ENCODE measurements at places on chromosomes 3 and 15. TPM values are rescaled to one million over a fixed set of nuclear protein-coding genes. Genes with fewer than 3 reads are reported as not detected.
A peak's percentile ranks its signal among the peaks of the same experiment; 100 is the strongest.

The SLC6A1 gene
- not detected for polyA plus RNA-seq

The B3GNT5 gene
- polyA plus RNA-seq: 42.7 TPM

The IQCF6 gene
- polyA plus RNA-seq: not detected

The TM4SF18 gene
- 1.1 TPM for polyA plus RNA-seq

The CPB1 gene
- polyA plus RNA-seq: 0.63 TPM

The NDUFB5 gene
- polyA plus RNA-seq: 168 TPM

The BHLHE40 gene
- polyA plus RNA-seq: 10.8 TPM

DNA sequence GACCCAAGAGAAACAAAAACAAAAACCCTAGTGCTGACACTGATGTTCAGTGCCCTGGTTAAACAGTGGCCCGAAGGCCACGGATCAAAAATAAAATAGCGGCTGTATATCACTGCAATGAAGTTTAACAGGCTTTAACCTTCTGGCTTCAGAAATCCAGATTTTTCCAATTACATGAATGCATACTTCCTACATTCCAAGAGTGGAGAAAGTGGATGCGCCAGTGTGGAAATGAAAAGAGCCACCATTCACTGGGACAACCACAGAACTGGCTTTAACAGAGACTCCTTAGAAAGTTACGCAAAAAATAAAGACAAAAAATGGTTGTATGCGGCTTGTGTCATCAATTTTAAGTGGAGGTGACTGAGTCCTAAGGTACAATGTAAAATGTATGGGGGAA, 522.2 kb downstream of the FHIT start:
- H3K27ac ChIP-seq: no peak overlapping the region
- no peaks in the 10 kb centered on the region for H3K4me1 ChIP-seq
- H3K36me3 ChIP-seq: no peaks in the 10 kb centered on the region
- H3K4me3 ChIP-seq: no peak overlapping the region

GRCh38 chr15:58748852-58749531, 515 bp downstream of the ADAM10 start:
- DNase-seq: peak; percentile 82
- peak overlapping the region; percentile 97 for H3K4me3 ChIP-seq
- H3K27me3 ChIP-seq: no peaks in the 10 kb centered on the region
- H3K4me1 ChIP-seq: peaks cover 7% of the 10 kb centered on the region
- H3K36me3 ChIP-seq: no peaks in the 10 kb centered on the region
- H3K27ac ChIP-seq: peak overlapping the region; percentile 86

DNA sequence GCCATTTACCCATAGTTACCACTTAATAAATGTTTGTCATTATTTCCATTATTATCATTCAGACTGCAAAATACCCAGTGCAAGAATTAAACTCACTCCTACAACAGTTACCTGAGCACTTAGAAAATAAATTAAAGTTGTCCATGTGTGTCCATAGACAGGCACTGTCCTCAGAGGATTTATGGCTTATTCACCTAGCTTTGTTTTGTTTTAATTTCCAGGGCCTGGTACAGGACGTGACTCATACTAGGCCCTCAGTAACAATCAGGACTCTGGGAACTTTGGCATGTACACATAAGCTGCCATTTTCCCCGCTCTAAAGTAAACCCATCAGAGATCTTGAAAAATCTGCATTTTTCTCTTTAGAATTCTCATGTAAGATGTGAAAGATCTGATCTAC, 458.5 kb upstream of the ARRDC4 start:
- no peaks in the 10 kb centered on the region for H3K36me3 ChIP-seq
- DNase-seq: no peak
- H3K27ac ChIP-seq: no peak overlapping the region
- H3K4me1 ChIP-seq: no peaks in the 10 kb centered on the region
- H3K4me3 ChIP-seq: no peak overlapping the region
- no peaks in the 10 kb centered on the region for H3K27me3 ChIP-seq

DNA sequence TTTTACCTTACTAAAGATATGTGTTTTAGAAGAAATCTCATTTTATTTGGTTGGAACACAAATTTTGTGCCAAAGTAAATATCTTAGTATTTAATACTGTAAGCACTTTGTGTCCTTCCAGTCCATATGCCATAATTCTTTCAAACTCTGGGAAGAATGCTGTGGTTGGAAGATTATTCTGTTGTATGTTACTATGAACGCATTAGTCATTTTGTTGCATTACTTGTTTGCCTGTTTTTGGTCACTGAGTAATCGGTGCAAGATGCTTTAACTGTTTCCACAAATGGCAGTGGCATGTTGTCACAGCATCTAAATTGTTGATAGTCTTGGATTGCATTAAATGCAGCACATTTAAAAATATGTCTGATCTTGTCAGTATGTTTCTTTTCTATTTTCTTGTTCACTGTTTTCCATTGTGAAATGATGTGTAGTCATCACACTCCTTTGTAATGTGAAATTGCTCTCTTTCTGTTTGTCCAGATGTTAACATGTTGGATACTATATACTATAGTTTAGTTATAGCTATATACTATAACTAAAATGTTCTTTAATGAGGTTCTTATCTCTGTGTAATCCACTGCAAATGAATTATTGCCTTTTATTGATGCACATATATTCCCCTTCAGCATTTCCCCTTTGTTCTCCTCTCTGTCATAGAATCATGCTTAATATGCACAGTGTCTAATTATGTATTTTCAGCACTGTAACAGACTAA, 89.9 kb upstream of the FLNB start:
- DNase-seq: no peak
- H3K27ac ChIP-seq: no peak overlapping the region
- H3K36me3 ChIP-seq: no peaks in the 10 kb centered on the region
- no peaks in the 10 kb centered on the region for H3K27me3 ChIP-seq
- H3K4me3 ChIP-seq: no peak overlapping the region

DNA sequence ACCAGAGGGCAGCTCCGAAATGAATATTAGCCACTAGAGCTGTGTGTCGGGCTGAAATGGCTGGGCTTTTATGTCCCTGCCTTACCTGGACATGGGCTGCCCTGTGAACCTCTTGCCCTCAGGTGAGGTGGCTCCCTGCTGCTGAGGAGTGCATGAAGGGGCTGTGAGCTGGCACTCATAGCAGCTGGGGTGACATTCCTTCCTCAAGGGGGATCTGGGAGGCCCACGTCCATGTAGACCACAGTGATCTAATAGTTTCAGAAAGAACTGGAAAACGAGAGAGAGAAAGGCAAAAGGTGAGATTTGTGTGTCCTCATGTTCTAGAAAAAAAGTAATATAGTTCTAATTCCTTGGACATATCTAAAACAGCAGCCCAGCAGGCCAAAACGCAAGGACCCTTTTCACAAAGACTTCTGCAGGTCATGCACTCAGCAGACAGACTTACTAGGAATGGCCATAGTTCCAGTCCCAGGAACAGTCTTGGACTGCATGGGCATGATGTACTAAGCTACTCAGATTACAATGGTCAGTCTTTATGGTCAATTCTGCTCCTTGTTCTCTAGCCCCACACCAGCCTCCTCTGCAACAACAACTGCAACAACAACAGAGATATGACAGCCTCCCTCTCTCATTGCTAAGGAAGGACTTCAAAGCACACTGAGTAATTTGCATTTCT, 10.8 kb upstream of the SLC24A5 start:
- DNase-seq: no peak
- H3K4me3 ChIP-seq: no peak overlapping the region
- peaks cover 2% of the 10 kb centered on the region for H3K27me3 ChIP-seq
- H3K4me1 ChIP-seq: no peaks in the 10 kb centered on the region
- no peaks in the 10 kb centered on the region for H3K36me3 ChIP-seq

DNA sequence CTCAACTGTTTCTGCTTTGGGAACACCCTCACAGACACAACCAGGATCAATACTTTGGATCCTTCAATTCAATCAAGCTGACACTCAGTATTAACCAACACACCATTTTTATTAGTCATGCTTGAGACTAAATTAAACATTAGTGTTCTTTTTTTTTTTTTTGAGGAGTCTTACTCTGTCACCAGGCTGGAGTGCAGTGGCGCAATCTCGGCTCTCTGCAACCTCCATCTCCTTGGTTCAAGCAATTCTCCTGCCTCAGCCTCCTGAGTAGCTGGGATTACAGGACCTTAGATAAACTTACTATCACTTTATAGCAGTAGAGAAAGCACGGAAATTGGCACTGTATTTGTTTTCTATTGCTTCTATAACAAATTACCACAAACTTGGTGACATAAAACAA, 2.0 kb upstream of the RAB11A start:
- no peak for DNase-seq
- H3K4me1 ChIP-seq: no peaks in the 10 kb centered on the region
- no peaks in the 10 kb centered on the region for H3K27me3 ChIP-seq
- no peak overlapping the region for H3K27ac ChIP-seq
- no peaks in the 10 kb centered on the region for H3K36me3 ChIP-seq

DNA sequence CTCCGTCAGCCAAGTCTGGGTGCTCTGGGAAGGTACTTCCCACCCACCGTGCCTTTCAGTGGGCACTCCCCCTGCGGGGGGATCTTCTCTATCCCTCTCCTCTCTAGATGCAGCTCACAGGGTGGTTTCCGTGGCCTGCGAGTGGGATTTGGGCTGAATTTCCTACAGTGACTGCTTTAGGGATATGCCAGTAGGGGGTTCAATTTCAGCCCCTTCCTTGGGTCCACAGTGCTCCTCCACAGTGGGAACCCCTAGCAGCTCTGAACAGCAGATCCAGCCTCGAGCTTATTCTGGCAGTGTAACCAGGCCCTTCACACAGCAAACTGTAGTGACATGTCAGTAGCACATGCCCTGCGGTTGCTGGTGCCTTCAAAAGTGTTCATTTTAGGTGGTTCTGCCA, 155.7 kb downstream of the CHDH start:
- no peak for DNase-seq
- peaks cover 32% of the 10 kb centered on the region for H3K36me3 ChIP-seq
- no peak overlapping the region for H3K4me3 ChIP-seq
- H3K4me1 ChIP-seq: no peaks in the 10 kb centered on the region
- no peak overlapping the region for H3K27ac ChIP-seq

DNA sequence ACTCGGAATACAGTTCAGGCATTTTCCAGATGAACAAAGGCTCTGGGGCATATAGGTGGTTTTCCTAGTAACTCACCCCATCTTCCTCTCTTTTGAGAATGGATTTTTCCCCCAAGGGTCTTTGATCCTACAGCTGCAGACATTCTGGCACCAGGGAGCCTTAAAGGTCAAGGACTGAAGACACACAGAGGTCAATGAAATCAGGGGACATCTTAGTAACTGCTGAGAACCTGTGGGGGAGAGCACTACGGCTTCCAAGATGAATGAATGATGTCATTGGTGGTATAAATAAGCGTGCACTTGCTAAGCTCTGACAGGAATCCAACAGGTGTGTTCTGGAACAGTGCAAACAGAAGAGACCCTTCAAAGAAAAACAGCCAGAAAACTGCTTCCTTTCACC, 36.3 kb downstream of the TMEM212 start:
- no peak overlapping the region for H3K4me3 ChIP-seq
- H3K4me1 ChIP-seq: no peaks in the 10 kb centered on the region
- H3K36me3 ChIP-seq: no peaks in the 10 kb centered on the region
- DNase-seq: no peak
- H3K27me3 ChIP-seq: no peaks in the 10 kb centered on the region

- DNase-seq: no peak
- H3K27me3 ChIP-seq: peaks cover 3% of the 10 kb centered on the region
- H3K4me3 ChIP-seq: no peak overlapping the region
- no peak overlapping the region for H3K27ac ChIP-seq
Observed at GRCh38 chr3:193240436-193240849, 579 bp upstream of the PLAAT1 start.

DNA sequence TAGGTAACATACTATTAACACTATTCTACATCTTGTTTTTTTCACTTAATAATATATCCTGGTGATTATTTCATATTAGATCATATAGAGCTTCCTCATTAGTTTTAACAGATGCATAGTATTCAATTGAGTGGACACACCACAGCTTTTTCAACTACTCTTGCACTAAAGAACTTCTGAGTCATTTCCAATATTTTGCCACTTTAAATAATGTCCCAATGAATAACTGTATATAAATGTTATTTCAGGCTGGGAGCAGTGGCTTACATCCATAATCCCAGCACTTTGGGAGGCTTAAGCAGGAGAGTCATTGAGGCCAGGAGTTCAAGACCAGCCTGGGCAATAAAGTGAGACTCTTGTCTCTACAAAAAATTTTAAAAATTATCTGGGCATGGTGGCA, 26.9 kb downstream of the MAP1A start:
- no peak overlapping the region for H3K27ac ChIP-seq
- peaks cover 35% of the 10 kb centered on the region for H3K36me3 ChIP-seq
- H3K27me3 ChIP-seq: no peaks in the 10 kb centered on the region
- DNase-seq: no peak
- H3K4me3 ChIP-seq: no peak overlapping the region
- no peaks in the 10 kb centered on the region for H3K4me1 ChIP-seq

DNA sequence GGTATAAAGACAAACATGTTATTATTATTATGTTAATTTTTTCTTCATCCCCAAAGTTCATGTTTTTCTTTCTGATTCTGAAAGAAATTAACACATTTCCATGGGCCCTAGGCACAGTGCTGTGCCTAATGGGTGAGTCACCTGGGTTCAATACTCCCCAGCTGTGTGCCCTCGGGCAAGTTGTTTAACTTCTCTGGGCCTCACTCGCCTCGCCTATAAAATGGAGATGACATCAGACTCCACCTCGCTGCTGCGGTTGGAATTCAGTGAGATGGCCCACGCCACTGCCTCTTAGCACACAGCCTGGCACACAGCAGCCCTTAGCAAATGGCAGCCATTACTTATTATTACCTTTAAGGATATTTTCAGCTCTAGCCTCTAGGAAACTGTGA, 22.6 kb downstream of the DNASE1L3 start:
- H3K27ac ChIP-seq: no peak overlapping the region
- no peak overlapping the region for H3K4me3 ChIP-seq
- no peaks in the 10 kb centered on the region for H3K4me1 ChIP-seq
- DNase-seq: no peak

GRCh38 chr3:14988988-14989394, 41.6 kb downstream of the NR2C2 start:
- no peaks in the 10 kb centered on the region for H3K27me3 ChIP-seq
- H3K27ac ChIP-seq: no peak overlapping the region
- H3K36me3 ChIP-seq: no peaks in the 10 kb centered on the region
- DNase-seq: no peak

DNA sequence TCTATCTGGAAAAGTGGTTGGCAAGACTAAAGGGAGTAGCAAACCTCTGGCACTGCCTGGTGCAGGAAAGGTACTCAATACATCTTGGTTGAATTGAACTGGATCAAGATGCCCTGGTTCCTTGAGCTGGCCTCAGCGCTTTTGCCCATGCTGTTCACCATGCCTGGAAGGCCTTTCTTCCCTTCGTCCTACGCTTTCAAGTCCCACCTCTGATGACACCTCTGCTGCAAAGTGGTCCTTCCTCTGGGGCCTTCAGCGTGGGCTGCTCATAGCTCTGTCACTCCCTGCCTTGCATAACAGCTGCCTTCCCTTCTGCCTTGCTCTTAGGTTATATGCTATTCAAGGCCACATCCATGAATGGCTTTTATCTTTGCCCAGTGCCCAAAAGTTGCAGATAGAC, 23.0 kb downstream of the ITGA11 start:
- no peak for DNase-seq
- peaks cover 14% of the 10 kb centered on the region for H3K4me1 ChIP-seq
- no peaks in the 10 kb centered on the region for H3K27me3 ChIP-seq
- no peaks in the 10 kb centered on the region for H3K36me3 ChIP-seq
- H3K4me3 ChIP-seq: no peak overlapping the region

GRCh38 chr3:60952055-60952454, 299.2 kb downstream of the FHIT start:
- no peaks in the 10 kb centered on the region for H3K27me3 ChIP-seq
- H3K36me3 ChIP-seq: no peaks in the 10 kb centered on the region
